NCI-H1092 treated with DMSO at 0.1 percent for 48 hours (cell line): ENCODE measurements at places on chromosomes 4 and X.

DNA sequence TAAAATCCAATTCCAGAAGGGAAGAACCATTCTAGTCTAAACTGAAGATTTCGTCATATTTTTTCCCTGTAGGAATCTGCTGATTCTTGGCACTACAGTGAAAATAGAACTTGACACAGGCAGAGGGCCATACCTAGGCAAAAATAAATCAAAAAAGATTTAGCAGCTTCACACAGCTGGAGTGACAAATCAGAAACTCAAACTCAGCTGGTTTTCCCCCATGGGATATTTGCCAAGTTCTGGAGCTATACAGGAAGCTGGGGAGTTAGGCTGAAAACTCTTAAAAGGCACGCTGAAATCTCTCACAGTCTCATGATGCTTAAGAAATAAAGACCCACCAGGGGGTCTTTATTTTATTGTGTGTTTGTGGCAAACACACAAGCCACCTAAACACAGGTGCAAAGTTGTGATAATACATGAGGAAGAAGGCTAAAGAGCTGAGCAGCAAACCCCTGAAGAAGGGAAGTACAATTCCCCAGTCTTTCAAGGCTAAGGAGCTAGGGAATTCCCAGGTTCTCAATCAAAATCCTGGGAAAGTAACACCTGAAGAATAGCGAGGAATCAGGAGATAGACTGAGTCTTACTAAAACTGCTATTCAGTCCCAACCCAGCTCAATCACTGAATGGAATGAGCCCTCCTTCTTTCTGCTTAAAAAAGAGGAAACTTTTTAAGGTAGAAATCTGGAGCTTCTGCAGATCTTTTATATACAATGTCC is 32.1 kb upstream of the BEND2 start:
- DNase-seq: no peak

DNA sequence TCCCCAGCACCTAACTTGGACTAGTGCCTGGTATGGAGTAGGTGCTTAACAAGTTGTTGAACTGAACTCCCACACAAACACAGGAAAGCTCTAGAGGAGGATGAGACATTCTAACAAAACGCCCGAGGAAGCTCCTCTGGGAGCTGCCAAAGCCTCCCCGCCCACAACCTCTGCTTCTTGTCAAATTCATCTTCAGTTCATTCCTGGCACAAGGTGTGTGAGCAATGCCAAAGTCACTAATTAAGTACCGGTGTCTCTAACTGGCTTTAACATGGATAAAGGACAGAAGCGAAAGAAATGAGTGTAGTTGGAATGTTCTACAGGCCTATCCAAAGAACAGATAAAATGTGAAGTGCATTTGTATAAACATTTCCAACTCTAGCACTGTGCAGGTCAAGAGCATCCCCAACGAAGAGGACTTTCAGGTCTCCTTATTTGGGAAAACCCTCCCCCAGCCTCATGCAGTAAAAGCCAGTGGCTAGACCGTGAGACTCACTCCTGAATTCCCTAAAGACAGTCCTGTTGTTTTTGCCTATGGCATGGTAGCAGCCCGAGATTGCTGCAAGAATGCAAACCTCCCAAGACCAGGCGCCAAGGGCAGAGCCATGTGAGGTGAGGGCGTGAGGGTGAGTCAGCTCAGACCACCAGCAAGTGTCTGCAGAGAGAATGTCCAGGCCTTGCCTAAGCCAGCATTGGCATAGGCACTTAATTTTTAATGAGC is 72.2 kb upstream of the KLF3 start:
- DNase-seq: no peak

- no peak for DNase-seq
Observed at GRCh38 chr4:26907731-26908599, 47.3 kb downstream of the STIM2 start.

- DNase-seq: no peak
Observed at GRCh38 chrX:132393085-132393484, 95.8 kb downstream of the MBNL3 start.
